Fibroblast of mammary gland (primary cell): ENCODE measurements at places on chromosomes 4 and X.

DNA sequence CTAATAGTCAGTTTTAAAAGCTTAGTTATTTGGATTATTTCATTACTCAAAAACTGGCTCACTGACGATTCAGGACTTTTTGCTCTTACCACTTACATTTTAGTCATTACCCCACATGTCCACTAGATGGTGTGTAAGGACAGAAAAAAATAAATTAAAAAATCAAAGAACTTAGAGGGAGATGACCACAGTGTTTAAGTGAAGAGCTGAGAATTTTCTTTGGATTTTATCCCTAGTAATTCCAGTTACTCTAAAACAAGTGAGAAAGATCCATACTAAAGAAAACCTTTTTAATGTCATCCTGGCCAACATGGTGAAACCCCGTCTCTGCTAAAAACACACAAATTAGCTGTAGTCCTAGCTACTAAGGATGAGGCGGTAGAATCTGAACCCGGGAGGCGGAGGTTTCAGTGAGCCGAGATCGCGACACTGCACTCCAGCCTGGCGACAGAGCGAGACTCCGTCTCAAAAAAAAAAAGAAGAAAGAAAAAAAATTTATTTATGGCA lies 26.4 kb upstream of the TMPRSS11B start:
- peak; percentile 65 for DNase-seq

DNA sequence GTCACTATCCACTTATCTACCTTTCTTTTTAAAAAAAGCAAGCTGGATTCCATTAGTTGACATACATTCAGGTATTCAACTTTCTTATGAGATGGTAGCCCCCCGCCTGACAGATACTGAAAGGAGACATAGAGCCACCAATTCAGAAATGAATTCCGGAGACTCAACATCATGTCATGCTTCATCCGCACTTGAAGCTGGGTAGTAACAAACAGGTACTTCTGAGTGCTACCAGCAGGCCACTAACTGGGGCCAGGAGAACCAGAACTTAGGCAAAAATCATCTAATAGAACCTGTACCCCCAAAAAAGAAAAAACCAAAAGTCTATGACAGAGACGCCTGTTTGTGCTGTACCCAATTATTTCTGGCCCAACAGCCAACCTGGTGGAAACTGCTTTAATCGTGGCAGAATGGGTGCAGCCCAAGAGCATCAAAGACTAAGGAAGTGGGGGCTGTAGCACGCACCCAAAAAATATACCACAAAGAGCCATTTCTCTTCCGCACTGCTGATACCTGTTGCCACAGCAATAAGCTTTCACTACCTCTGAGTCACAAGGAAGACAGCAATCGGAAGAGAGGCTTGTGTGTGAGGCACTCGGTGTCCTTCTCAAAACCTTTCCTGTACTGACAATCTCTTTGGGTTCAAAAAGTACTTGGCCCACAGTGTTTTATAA lies 84.8 kb downstream of the AFAP1 start:
- no peak for DNase-seq

GRCh38 chrX:40694802-40695201 lies 40.5 kb downstream of the MED14 start:
- peak; percentile 18 for DNase-seq

DNA sequence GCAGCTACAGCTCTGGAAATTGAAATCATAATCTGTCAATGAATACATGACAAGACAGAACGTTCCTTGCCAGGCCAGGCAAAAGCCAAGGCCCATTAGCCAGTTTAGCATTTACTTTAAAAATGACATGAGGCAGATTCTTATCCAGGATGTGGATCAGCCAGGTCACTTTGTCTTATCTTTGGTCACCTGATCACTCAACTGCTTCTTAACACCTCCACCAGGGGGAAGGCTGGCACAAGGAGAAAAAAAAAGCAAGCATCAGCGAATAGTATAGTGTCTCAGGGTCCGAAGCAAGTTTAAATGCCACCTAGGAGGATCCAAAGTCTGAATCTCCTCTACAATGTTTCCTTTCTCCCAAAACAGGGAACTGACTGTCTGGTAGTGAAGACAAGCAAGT lies 18.8 kb downstream of the ATP1B4 start:
- DNase-seq, result peak; percentile 9

DNA sequence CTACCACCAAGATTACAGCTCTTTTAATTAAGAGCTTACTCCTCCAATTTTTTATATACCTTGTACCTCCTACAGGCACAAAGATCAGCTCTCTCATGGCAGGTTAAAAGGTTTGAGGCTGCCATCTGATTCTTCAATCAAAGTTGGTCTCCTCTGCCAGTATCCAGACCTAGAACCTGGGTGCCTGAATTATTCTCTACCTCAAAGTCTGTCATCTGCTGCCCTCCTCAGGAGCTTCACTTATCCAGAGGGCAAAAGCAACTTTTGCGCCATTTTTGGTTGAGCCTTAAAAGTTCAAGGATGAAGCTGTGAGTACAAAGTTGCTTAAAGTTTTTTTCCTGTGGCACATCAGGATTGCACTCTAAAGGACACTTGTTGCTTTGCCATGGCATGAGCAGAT lies 343.7 kb upstream of the PPP1R2C start:
- DNase-seq, result peak; percentile 0

- peak; percentile 5 for DNase-seq
Measured at GRCh38 chrX:113059714-113060113, 219.1 kb upstream of the AMOT start.

GRCh38 chr4:82786828-82787227 lies 11.8 kb downstream of the SCD5 start:
- no peak for DNase-seq

DNA sequence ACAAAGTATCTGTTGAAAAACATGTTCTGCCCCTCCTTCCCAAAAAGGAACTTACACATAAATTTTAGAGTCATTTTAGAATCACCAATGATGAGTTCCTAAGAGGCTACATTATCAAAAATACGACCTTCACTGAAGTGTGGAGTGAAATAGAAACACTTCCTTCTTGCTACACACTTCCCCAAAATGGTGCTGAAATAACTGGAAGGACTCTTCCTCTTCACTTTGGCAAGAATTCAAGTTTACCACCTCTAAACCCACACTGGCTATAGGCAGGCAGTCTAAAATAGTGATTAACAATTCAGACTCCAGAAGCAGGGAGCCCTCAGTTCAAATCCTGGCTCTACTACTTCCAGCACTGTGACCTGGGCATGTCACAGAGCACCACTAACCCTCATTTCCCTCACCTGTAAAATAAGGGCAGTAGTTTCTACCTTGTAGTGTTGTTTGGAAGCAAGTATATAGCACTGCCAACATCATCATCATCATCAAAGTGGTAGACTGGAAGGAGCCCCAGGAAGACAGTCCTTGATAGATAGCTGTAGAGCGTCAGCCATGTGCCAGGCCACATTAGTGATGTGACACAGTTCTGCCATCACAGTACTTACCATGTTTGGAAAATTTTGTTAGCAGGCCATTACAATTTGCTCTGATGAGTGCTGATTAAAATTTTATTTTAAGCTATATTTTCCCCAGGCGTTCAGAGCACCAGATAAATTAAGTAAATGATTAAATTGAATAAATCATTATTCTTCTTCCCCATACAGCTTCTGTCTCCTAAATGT lies 103.3 kb downstream of the PARM1 start:
- DNase-seq, result no peak

GRCh38 chr4:94525993-94526728 lies 74.4 kb downstream of the PDLIM5 start:
- DNase-seq, result peak; percentile 61
